ENCODE measurements at places on chromosomes 5 and 9.

DNA sequence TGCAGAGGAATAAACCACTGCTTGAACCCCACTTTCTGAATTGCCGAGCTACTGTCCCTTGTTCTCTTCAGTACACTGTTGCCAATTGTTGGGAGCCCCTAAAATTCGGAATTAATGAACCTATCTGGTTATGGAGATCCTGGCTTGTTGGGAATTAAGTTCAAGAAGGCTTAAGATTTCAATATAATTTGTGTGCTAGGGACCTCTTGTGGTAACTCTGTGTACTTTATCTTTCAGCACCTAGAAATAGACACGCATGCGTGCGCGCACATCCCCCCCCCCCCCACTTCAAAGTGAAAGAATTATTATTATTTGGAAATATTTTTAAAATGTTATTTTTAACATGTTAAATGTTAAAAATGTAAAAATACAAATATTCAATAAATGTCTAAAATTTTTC is 53.3 kb upstream of the FAM169A start:
- no peak for DNase-seq

GRCh38 chr9:114697951-114698351 is 16.0 kb upstream of the TEX48 start:
- no peak for DNase-seq

GRCh38 chr9:108681851-108682590 is 173.8 kb downstream of the ACTL7B start:
- DNase-seq = no peak

DNA sequence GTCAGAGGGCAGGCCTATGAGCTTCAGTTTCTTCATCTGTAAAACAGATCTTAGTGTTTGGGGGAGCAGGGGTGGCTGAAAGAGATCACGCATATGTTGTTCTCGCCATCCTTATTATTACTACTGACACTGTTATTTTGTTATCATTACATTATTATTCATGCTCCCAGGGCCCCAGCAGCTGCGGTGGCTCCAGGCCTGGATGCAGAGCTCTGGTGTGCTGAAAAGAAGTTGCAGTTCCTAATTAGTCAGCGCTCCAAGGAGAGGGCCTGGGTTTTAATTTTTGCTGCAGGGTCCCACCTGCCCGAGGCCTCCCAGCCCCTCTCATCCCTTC is 19.5 kb downstream of the CXXC5 start:
- no peak for DNase-seq

DNA sequence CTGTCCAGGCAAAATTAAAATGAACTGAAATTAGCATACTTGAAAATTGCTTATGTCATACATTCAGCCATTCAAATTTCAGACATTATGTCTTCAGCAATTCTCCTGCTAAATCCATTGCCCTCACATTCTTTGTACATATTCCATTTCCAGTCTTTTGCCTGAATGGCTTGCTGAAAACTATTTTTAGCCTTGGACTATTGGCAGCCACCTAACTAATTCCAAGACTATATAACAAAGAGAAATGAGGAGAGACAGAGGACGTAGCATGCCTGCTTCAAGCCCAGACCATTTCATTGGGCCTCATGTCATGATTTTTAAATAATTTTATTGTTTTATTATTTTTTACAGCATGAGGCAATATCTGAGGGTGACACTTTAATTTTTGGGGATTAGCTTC is 100.3 kb downstream of the MRPS30 start:
- DNase-seq = no peak

GRCh38 chr5:165232509-165233028 is 1727.2 kb downstream of the MAT2B start:
- no peak for DNase-seq

GRCh38 chr5:140678993-140679392 is 5.6 kb upstream of the DND1 start:
- DNase-seq = no peak

DNA sequence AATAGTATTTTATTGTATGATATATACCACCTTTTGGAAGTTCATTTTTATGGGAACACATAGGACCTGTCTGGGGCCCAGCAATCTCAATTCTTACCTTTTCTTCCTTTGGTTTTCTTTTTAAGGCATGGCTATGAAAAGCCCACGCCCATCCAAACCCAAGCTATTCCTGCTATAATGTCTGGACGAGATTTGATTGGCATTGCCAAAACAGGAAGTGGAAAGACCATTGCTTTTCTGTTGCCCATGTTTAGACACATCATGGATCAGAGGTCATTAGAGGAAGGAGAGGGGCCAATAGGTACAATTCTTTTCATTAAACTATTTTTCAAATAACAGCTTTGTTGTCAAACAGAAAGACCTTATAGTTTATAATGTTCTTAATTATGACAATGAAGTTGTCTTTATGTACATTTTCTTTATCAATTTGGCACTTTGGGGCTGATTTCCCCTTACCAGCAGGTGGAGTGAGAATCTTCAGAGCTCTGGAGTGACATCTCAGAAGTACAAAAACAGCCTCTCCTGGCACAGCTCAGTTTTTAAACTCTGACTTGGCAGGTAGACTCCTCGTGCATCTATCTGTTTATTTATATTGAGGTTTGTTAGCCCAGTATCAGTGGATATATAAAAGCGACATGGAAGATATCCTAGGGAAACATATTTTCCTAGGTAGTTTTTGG is 25.8 kb downstream of the DDX46 start:
- no peak for DNase-seq

- DNase-seq = no peak
Measured at GRCh38 chr5:145902421-145902820, 29.6 kb upstream of the GRXCR2 start.

DNA sequence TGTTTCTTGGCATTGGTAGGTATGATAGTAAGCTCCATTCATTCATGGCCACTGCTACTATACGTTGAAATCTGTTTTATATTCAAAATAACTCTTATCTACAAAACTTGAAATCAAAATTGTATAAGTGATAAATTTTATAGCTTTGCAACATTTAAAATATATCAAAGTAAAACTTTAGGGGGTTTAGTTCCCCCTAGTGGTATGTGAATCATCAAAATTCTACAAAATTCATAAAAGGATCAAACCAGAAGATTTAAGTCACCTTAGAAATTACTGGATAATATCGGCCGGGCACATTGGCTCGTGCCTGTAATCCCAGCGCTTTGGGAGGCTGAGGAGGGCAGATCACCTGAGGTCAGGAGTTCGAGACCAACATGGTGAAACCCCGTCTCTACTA is 243.0 kb upstream of the CDH18 start:
- no peak for DNase-seq
